Astrocyte (in vitro differentiated cells and primary cell): ENCODE measurements at places on chromosomes 1 and 21. TPM values are rescaled to one million over a fixed set of nuclear protein-coding genes. Genes with fewer than 3 reads are reported as not detected.

The LRRC53 gene
- total RNA-seq: not detected in 2 replicates

The LAMB3 gene
- 4.2 and 6.1 TPM in 2 replicates for total RNA-seq

GRCh38 chr21:34201481-34201858 is 128.1 kb downstream of the MRPS6 start:
- DNase-seq: no peak

DNA sequence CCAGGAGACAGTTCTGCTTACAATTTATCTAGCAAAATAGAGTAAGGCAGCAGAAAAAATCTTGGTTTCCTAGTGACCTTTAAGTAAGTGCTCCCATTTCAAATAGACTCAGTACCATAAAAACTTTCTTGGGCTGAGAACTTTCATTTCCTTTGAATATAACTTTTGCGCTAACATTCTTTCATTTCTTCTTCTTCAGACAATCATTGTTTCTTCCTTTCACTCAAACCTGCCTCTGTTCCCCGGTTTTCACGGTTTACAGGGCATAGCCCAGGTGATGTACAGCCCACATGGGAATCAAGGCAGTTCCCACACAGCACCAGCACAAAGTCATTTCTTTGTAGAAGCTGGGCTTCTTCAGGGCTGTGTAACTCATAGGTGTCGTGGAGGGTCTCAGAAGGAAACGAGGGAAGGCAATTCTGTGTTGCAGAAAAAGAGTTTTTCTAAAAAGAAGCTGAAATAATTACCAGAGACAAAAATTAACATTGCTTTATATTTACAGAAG is 611.6 kb downstream of the SMYD3 start:
- DNase-seq: no peak

- no peak for DNase-seq
These were observed 59.9 kb downstream of the VANGL2 start for GRCh38 chr1:160460214-160460642.

- no peak for DNase-seq
These were observed 106.2 kb upstream of the DPT start for GRCh38 chr1:168835176-168835575.
